ENCODE measurements at places on chromosomes 1 and 21.
A peak's percentile ranks its signal among the peaks of the same experiment; 100 is the strongest.

DNA sequence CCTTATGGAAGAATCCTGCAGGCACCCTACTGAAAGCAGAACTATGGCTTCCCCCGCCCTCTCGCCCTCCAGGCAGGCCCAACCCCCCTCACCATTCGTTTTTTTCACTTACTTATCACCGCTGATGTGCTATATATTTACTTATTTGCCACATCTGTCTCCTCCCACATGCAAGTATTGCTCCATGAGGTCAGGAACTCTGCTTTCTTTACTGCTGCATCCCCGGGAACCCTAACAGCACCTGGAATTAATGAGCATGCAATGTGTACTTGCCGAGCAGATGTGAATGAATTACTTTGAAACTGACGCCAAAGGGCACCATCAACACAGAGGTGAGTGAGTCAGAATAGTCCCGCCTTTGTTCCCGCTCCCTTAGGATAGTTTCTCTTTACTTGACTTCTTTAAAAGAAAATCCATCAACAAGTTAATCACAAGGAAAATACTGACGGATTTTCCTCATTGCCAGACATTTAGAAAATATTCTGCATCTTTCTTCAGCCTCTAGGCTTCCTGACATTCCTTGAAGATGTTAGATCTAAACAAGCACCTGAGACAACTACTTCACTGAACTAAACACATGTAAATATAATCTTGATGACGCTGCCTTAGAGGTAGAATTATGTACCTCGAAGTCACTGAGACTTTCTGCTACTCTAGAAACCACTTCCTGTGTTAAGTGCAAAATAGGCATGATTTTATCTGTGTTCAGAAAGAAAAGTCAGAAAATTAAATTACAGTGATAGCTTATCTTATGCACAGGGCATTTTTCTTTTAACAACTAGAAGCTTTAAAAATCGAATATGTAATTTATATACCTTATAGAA is 17.5 kb upstream of the RAB4A start:
- peak overlapping the region; percentile 77 for H3K4me3 ChIP-seq
- H3K27me3 ChIP-seq = peaks cover 3% of the 10 kb centered on the region
- no peak for DNase-seq
- H3K36me3 ChIP-seq = no peaks in the 10 kb centered on the region

DNA sequence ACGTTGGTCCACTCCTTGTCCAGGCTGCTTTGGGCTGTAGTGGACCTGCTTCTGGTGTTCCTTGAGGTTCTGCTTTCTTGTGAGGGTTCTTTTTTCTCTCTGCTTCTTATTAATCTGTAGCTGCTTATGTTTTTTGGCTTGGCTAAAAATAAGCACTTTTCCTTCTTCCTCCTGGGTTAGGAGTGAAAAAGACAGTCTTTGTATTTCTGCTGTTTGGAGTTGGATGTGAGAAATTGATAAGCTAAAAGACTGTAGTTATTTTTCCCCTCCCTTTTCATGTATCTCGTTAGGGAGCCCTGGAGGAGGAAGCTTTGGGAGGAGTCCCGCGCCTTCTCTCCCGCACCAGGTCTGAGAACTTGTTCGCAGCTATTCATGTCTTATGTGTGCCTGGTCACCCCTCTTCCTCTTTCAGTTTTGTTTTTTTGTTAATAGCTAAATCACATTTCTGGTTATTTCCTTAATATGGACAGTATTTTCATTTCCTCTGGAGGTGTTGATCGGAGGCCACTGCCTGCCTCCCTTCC is 79.0 kb downstream of the GALNT2 start:
- H3K27me3 ChIP-seq = no peaks in the 10 kb centered on the region
- H3K36me3 ChIP-seq = no peaks in the 10 kb centered on the region
- H3K27ac ChIP-seq = no peak overlapping the region

DNA sequence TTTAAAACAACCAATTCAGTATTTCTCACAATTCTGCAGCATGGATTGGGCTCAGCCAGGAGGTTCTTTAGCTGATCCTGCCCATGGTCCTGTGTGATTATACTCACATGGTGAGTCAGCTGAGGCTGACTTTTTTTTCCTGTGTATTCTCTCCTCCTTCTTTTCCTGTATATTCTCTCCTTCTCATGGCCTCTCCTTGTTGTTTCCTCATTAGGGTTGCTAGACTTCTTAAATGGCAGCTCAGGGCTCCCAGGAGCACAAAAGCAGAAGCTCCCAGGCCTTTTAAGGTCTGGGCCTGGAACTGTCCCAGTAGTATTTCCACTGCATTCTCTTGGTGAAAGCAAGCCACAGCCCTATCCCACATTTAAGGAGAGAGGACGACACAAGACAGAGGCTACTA is 26.8 kb downstream of the VANGL1 start:
- peak overlapping the region; percentile 50 for H3K27ac ChIP-seq
- peaks cover 37% of the 10 kb centered on the region for H3K36me3 ChIP-seq
- H3K4me3 ChIP-seq = no peak overlapping the region
- DNase-seq = no peak
- H3K4me1 ChIP-seq = peaks cover 7% of the 10 kb centered on the region

DNA sequence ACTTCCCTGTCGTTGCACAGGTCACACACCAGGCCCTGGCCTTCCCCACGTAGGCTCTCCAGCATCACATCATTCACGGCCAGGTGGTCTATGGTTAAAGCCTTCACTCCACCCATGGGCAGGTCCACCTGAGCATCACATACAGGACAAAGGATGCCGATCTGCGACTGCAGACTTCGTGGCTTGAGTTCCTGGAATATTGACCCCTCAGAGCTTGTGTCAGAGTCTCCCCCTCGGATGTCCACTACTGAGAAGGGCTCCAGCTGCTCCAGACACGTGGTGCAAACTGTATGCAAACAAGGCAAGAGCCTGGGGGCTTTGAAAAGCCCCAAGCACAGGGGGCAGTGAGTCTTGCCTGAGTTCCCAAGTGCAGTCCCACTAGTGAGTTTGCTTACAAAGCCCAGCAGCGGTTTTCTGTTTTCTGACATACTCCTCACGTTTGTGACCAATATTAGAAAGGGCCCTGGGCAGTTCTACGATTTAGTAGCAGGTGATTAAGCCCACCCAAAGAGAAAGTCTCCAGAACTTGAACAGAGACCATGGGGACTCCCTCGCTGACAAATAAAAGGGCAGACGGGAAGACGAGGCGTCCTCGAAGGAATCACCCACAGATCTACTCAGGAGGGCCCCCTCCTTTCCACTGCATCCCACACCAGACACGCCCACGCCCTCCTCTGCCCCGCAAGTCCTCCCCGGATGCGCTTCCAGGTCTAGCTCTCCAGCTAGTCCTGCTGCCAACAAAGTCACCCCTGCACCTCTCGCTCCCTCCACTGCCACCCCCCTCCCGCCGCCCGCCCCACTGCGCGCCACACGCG is 568 bp downstream of the TRIM45 start:
- no peak for DNase-seq
- H3K27ac ChIP-seq = peak overlapping the region; percentile 95
- H3K4me3 ChIP-seq = peak overlapping the region; percentile 92
- H3K4me1 ChIP-seq = peaks cover 27% of the 10 kb centered on the region

- no peak for DNase-seq
- no peaks in the 10 kb centered on the region for H3K27me3 ChIP-seq
- peaks cover 37% of the 10 kb centered on the region for H3K4me1 ChIP-seq
- no peak overlapping the region for H3K4me3 ChIP-seq
Observed at GRCh38 chr21:32333953-32334673, 35.5 kb downstream of the MRAP start.

DNA sequence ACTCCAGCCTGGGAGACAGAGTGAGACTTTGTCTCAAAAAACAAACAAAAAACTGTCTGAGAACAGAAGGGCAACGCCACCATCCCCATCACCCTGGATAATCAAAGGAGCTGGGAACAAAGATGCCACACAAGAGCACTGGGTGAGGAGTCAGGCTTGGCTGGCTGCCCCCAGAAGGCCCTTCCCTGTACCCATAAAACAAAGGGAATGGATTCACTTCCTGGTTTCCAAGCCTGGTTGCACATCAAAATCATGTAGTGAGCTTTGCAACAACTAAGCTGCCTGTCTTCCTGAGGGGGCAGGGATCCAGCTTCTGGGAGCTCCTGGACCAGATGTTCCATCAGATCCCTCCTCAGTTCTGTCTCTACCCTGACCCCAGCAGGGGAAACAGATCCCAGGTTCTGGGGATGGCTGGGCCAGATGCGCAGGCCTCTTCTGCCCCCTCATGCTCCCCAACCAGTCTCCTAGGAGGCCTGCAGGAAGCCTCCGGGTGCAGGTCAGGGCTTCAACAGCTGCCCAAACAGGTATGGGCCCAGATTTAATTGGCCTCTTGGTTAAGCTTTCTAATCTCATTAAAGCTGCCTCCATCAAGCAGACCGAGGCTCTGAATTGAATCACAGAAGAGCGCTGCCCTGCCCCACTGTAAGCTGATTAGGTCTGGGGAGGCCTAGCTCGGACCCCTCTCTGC is 97.8 kb downstream of the MRPL37 start:
- H3K36me3 ChIP-seq = no peaks in the 10 kb centered on the region
- H3K4me1 ChIP-seq = peaks cover 75% of the 10 kb centered on the region
- no peaks in the 10 kb centered on the region for H3K27me3 ChIP-seq
- peak overlapping the region; percentile 61 for H3K27ac ChIP-seq

DNA sequence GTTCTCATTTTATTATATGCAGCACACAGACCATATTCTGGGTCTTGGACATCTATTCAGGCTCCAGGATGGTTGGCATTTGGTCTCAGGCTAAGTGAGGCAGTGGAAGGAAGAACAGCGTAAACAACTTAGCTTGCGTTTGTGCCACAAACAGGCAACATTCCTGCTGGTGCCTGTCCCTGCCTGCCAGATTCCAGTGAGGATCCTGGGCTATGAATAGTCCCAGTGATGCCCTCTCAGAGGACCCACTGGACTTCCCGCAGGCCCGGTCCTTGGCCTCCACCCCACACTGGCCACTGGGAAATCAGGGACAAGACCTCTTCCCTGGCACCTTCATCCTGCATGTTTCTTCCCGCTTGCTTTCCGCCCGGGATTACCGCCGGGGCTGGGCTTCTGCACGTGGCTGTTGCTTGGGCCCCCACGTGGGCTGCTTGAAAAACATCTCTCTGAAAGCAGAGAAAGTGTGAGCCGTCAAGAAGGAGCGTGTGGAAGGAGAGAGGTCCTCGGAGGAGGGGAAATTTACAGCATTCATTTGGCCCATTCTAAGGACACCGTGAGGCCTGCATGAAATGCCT is 145.1 kb upstream of the WNT4 start:
- peaks cover 21% of the 10 kb centered on the region for H3K4me1 ChIP-seq
- no peak overlapping the region for H3K4me3 ChIP-seq
- H3K36me3 ChIP-seq = peaks cover 4% of the 10 kb centered on the region
- H3K27me3 ChIP-seq = peaks cover 3% of the 10 kb centered on the region
- no peak overlapping the region for H3K27ac ChIP-seq

GRCh38 chr1:198933515-198934222 is 294.8 kb downstream of the PTPRC start:
- no peaks in the 10 kb centered on the region for H3K27me3 ChIP-seq
- no peaks in the 10 kb centered on the region for H3K36me3 ChIP-seq
- peaks cover 39% of the 10 kb centered on the region for H3K4me1 ChIP-seq
- H3K27ac ChIP-seq = peak overlapping the region; percentile 84
- no peak for DNase-seq
- H3K4me3 ChIP-seq = no peak overlapping the region

- peak overlapping the region; percentile 61 for H3K27ac ChIP-seq
- no peaks in the 10 kb centered on the region for H3K36me3 ChIP-seq
- no peak for DNase-seq
- no peaks in the 10 kb centered on the region for H3K27me3 ChIP-seq
- H3K4me3 ChIP-seq = no peak overlapping the region
Observed at GRCh38 chr1:160101717-160102522, 3.5 kb upstream of the IGSF8 start.

DNA sequence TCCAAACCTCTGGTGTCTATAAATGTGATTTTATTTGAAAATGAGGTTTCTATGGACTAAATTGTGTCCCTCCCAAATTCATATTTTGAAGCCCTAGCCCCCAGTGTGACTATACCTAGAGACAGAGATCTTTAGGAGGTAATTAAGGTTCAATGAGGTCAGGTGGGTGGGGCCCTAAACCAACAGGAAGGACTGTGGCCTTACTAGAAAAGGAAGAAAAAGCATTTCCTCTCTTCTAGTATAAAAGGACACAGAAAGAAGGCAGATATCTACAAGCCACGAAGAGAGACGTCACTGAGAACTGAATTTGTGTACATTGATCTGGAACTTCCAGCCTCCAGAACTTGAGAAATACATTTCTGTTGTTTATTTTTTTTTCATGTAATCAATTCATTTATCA is 123.1 kb upstream of the RUNX1 start:
- no peak overlapping the region for H3K4me3 ChIP-seq
- no peak overlapping the region for H3K27ac ChIP-seq
- no peak for DNase-seq
- H3K36me3 ChIP-seq = no peaks in the 10 kb centered on the region
- H3K27me3 ChIP-seq = peaks cover 2% of the 10 kb centered on the region

- H3K27me3 ChIP-seq = no peaks in the 10 kb centered on the region
- peak overlapping the region; percentile 42 for H3K4me3 ChIP-seq
- DNase-seq = no peak
- H3K36me3 ChIP-seq = no peaks in the 10 kb centered on the region
- H3K4me1 ChIP-seq = peaks cover 29% of the 10 kb centered on the region
Observed at GRCh38 chr1:228964178-228965089, 229.2 kb downstream of the RHOU start.

DNA sequence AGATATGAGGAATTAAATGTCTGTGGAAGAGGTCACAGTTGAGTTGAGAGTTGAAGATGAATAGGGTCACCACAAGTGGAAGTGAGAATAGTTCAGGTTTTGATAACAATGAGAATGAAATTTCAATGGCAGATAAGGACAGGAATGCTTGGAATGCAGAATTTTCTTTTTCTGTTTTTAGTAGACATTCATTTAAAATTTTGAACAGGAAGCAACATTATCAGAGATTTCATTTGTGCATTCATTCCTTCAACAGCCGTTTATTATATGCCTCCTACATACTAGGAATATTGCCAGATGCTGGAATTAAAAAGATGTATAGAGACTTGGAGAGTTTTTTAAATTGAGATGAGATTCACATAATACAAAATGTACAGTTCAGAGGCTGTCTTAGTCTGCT is 126.8 kb downstream of the ITSN1 start:
- H3K4me3 ChIP-seq = no peak overlapping the region
- peak overlapping the region; percentile 7 for H3K27ac ChIP-seq
- DNase-seq = no peak
- no peaks in the 10 kb centered on the region for H3K27me3 ChIP-seq
- H3K4me1 ChIP-seq = no peaks in the 10 kb centered on the region

DNA sequence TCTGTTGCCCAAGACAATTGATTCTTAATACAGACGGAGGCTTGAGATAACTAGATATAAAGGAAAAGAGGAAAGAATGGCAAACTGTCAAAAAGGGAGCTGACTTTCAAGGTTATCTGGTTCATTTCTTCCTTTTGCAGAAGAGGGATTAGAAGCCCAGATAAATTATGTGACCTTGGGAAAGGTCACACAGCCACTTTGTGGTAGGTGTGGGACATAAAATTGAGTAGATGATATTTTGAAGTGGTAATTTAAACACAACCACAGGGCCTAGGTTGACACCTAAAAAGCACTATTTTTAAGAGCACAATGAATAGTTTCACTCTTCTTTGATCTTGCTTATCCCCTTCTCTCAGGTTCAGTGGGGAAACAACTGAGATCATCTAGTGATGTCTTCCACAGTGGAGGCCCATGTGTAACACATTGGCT is 16.9 kb upstream of the KIAA0040 start:
- H3K27me3 ChIP-seq = peaks cover 14% of the 10 kb centered on the region

GRCh38 chr21:42013376-42013775 is 3.2 kb upstream of the ZBTB21 start:
- H3K36me3 ChIP-seq = no peaks in the 10 kb centered on the region
- H3K4me3 ChIP-seq = peak overlapping the region; percentile 84
- peak overlapping the region; percentile 22 for H3K27ac ChIP-seq
- DNase-seq = no peak
- H3K27me3 ChIP-seq = peaks cover 18% of the 10 kb centered on the region

- H3K4me3 ChIP-seq = no peak overlapping the region
- no peak for DNase-seq
- no peaks in the 10 kb centered on the region for H3K4me1 ChIP-seq
- peaks cover 32% of the 10 kb centered on the region for H3K27me3 ChIP-seq
- no peak overlapping the region for H3K27ac ChIP-seq
Observed at GRCh38 chr21:45599146-45599581, 44.4 kb upstream of the PCBP3 start.
